ENCODE measurements at places on chromosomes 2 and 18.

GRCh38 chr2:172525601-172526000, 30.3 kb upstream of the PDK1 start:
- DNase-seq = no peak

GRCh38 chr18:74793746-74794145, 196.1 kb downstream of the ZNF407 start:
- no peak for DNase-seq

DNA sequence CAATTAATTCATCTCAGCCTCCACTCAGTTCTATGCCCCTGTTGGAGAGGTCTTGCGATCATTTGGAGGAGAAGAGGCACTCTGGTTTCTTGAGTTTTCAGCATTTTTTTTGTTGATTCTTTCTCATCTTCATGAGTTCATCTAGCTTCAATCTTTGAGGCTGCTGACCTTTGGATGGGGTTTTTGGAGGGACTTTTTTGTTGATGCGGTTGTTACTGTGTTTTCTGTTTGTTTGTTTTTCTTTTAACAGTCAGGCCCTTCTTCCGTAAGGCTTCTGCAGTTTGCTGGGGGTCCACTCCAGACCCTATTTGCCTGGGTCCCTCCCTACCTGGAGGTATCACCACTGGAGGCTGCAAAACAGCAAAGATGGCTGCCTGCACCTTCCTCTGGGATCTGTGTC, 149.9 kb upstream of the RBBP8 start:
- DNase-seq = no peak

GRCh38 chr2:175981551-175981950, 20.5 kb downstream of the LNPK start:
- no peak for DNase-seq

- no peak for DNase-seq
Observed at GRCh38 chr18:39624961-39625360, 2059.4 kb upstream of the CELF4 start.

DNA sequence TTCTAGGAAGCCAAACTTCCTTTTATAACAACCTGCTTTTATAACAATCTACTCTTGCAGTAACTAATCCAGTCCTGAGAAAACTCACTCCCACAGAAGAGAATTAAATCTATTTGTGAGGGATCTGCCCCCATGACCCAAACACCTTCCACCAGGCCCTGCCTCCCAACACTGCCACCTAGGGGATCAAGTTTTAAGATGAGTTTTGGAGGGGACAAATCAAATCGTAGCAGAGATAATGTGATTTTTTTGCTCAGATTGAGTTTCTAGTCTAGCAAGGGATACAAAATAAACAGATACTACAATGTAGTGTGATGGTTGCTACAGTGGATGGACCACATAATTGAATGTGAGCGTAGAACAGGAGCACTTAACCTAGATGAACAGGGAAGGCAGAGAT, 52.2 kb downstream of the NCOA1 start:
- no peak for DNase-seq

- DNase-seq = no peak
Observed at GRCh38 chr2:162556996-162557395, 213.1 kb downstream of the GCA start.

DNA sequence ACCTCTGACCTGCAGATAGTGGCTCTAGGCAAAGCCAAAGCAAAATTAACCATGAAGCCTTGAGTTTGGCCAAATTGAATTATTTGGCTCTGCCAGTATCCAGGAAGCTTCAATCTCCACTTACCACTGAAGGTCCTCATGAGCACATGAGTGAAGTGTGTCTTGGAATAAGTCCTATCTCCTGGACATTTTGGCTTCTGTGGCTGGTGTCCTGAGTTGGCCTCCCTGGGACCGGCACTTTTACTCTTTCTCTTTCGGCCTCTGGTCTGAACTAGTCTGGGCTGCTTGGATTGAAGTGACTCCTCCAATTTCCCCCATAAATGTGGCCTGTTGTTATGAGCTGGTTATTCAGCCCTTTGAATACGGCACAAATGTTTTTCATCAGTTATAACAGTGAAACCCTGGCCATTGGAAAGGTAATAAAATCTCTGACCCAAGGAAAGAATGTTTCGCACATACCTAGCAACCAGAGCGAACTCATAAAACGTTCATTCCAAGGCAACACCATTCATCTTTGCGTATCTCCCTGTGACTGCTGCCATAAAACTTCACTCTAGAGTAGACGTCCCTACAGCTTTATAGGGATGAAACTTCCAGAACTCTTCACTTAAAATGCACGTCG, 216.4 kb downstream of the LPIN1 start:
- DNase-seq = no peak

- peak; percentile 9 for DNase-seq
Observed at GRCh38 chr2:75064691-75065396, 106.4 kb downstream of the POLE4 start.

DNA sequence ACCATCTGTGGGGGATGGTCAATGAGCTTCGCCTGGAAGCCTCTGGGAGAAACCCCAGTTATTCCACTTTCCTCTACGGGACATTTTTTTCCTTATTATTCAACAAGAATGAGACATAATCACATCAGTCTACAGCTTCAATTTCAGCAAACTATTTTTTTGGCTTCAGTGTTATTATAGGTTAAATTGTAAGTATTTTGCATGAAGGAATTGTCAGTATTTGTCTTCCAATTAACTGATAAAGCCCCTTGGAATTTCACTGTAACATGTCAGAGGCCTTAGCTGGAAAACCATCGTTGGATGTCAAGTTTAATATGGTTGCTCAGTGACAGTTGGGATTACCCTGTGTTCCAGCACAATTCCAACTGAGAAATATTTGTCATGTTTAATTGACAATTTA, 480.9 kb upstream of the CHST9 start:
- no peak for DNase-seq

- DNase-seq = no peak
Observed at GRCh38 chr2:179860255-179861026, 971 bp downstream of the ZNF385B start.

- no peak for DNase-seq
Observed at GRCh38 chr18:79523736-79524180, 128.0 kb downstream of the NFATC1 start.

GRCh38 chr18:9353596-9353995, 19.0 kb downstream of the TWSG1 start:
- DNase-seq = no peak

- DNase-seq = no peak
Observed at GRCh38 chr18:8699948-8700347, 5.4 kb upstream of the MTCL1 start.

GRCh38 chr2:105592288-105592687, 152.4 kb upstream of the NCK2 start:
- DNase-seq = peak; percentile 13

GRCh38 chr18:74597034-74597661, 522 bp upstream of the ZNF407 start:
- peak; percentile 44 for DNase-seq

DNA sequence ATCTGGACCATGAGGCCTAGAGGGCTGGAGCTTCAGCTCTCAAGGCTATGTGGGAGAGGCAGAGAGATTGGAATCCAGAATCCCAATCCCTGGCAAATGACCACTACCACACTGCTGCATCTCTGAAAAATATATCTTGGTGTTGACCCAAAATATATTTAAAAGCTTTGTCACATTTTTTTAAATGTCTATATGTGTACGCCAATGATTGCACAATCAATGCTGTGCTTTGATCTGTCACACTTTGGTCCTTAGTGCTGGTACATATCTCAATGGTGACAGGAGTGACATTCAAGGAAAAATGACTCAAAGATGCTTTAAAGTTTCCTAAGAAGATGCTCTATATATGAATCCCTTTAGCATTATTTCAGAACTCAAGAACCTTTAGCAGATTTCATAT, 31.7 kb upstream of the NEDD4L start:
- no peak for DNase-seq

- DNase-seq = no peak
Observed at GRCh38 chr2:85589982-85590791, 5.4 kb upstream of the RNF181 start.

GRCh38 chr2:61074100-61074499, 8.4 kb downstream of the SANBR start:
- no peak for DNase-seq

- DNase-seq = no peak
Observed at GRCh38 chr18:6646801-6647200, 82.7 kb upstream of the ARHGAP28 start.

GRCh38 chr18:48623468-48624235, 84.8 kb downstream of the CTIF start:
- DNase-seq = no peak

DNA sequence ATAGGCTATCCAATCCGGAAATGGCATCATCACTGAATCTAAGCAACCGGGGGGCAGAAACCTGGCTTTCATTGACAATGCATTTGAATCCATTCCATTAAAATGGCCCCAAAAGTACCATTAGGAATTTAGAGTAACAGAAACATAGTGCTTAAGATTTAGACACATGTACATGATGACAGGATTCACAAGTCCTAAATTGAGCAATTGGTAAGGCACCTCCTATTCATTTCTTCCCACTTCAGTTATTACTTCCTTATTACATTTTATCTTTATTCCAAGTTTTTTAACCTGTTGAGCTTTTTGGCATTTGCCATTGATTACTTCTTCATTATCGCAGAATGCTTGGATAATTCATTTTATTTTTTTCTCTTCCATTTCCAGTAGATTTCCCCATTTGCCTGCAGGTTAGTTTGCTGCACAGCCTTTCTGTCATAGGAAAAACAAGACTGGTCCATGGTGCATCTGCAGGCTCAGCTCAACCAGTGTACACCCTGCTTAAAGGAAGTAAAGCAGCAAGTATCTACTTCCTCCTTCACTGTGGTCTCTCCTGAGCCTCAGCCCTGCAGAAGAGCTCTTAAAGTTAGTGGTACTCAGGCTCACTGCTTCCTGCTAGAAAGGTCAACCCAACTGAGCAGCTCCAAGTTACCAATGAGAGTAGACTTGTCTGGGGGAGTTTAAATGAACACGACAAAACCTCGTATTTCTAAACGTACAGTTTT, 89.2 kb downstream of the DOCK10 start:
- DNase-seq = no peak

DNA sequence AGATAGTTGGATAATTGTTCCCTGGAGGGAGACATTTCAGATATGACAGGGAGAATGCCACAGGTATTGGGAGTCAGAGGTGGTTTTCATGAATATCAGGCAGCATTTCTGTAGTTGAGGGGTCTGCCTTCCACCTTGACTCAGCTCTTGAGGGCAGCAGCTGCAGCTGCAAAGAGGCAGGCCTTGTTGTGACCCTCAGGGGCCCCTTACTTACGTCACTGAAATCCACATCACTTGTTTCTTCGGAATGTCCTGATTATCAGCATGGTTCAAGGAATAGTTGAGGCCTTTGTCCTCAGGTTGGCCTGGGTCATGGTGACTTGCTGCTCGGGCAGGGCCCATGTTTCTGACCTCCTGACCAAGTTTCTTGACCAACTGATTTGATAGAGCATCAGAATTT, 46.9 kb downstream of the TMEM17 start:
- no peak for DNase-seq

DNA sequence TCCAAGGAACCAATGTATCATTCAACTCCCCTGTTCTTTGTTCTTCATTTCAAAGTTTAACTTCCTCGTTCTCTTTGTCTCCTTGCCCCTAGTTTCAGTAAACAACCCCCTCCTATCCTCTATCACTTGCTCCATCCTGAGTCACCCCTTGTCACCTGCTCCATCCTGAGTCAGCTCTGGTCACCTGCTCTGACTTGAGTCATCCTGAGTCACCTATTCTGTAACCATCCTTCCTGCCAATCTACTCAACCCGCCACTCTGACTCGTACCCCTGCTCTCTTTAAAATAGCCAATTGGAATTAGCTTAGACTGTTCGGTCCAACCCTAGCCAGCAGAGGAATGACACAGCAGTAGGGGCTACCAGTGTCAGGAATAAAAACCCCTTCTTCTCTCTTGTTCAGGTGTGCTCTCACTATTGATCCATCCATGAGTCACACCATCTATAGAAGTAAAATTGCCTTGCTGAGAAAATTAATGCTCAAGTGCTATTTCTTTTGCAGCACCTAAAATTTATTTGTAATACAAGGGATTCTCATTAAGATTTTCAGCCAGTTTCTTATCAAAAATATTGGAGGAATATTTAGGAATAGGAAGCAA, 326.8 kb downstream of the AKAIN1 start:
- DNase-seq = no peak

GRCh38 chr2:169361706-169362117, 622 bp downstream of the LRP2 start:
- no peak for DNase-seq

DNA sequence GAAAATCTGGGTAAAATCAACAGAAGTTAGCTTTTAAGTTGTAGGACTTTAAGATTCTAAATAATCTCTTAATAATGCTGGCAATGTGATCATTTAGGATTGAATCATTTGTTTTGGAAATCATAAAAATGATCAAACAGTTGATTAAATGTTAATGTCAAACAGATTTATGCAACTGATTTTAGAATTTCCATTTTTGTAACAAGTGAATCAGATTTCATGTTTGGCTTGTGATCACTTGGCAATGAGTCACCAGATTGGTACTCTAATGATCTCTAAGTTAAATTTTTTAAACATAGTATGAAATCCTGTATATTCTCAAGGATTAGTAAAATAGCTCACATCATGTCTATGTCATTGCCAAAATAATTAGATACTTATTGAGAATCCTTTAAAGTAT, 50.1 kb upstream of the UNC80 start:
- DNase-seq = no peak

Data from hypothalamus (tissue), 51 donors.